SJSA1 (cell line): ENCODE measurements at places on chromosomes 1 and 21. TPM values are rescaled to one million over a fixed set of nuclear protein-coding genes. Genes with fewer than 3 reads are reported as not detected.

Gene SH2D1B
- total RNA-seq, result not detected in 2 replicates

Gene FMO1
- total RNA-seq, result not detected in 2 replicates

Gene PDPN
- 36.0 and 43.8 TPM in 2 replicates for total RNA-seq

Gene S100B
- not detected in 2 replicates for total RNA-seq

Gene TMEM50A
- total RNA-seq, result 87.5 and 102 TPM in 2 replicates

Gene KDM5B
- 27.6 and 34.2 TPM in 2 replicates for total RNA-seq

Gene APCS
- total RNA-seq, result not detected in 2 replicates
